ENCODE measurements at places on chromosomes 11 and 22. TPM values are rescaled to one million over a fixed set of nuclear protein-coding genes. Genes with fewer than 3 reads are reported as not detected.

PNPLA3 gene
- total RNA-seq: 3.7 TPM

FXYD6 gene
- total RNA-seq: 59.0 TPM

TRIM6 gene
- total RNA-seq: 2.4 TPM

DNA sequence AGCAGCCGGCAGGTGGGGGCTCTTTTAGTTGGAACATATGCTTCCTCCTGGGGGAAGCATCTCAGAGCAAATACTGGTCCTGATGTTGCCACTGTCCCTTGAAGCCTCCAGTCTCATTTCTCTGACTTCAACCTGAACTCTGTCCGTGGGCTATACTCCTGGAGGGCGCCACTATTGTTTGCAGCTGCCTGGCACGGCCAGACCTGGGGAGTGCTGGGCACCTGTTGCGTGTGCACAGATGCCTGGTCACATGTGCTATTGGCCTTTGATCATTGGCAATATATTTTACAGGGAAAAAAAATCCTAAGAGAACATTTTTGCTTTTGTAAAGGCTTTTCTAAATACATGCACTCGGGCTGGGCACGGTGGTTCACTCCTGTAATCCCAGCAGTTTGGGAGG is 18.2 kb downstream of the LHFPL7 start:
- no peaks in the 10 kb centered on the region for H3K36me3 ChIP-seq

- peaks cover 7% of the 10 kb centered on the region for H3K27me3 ChIP-seq
- H3K36me3 ChIP-seq: no peaks in the 10 kb centered on the region
- H3K4me1 ChIP-seq: peaks cover 15% of the 10 kb centered on the region
- H3K27ac ChIP-seq: no peak overlapping the region
- H3K4me3 ChIP-seq: no peak overlapping the region
Observed at GRCh38 chr11:9008011-9008550, 4.3 kb upstream of the NRIP3 start.

DNA sequence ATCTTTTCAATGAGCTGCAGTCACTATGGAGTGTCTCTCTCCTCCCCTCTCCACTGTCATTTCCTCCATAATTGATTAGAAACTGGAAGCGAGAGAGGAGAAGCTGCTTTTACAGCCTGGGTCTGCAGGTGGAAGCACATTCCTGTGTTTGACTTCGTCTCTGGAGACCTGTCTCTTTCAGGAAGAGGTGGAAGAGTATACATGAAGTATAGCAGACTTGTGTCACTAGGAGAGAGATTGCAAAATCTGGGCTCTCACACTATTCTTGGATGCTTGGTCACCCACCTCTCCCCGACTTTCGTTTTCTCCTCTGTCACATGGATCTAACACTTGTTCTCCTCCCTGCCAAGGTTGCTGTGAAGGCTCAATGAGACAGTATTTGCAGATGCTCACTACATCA is 323.3 kb downstream of the NTM start:
- H3K4me3 ChIP-seq: no peak overlapping the region
- peaks cover 21% of the 10 kb centered on the region for H3K27me3 ChIP-seq
- H3K4me1 ChIP-seq: peaks cover 5% of the 10 kb centered on the region
- H3K36me3 ChIP-seq: no peaks in the 10 kb centered on the region

Data from upper lobe of right lung (tissue), 1 donor.